Jurkat, Clone E6-1 (cell line): ENCODE measurements at places on chromosomes 5 and 9.

DNA sequence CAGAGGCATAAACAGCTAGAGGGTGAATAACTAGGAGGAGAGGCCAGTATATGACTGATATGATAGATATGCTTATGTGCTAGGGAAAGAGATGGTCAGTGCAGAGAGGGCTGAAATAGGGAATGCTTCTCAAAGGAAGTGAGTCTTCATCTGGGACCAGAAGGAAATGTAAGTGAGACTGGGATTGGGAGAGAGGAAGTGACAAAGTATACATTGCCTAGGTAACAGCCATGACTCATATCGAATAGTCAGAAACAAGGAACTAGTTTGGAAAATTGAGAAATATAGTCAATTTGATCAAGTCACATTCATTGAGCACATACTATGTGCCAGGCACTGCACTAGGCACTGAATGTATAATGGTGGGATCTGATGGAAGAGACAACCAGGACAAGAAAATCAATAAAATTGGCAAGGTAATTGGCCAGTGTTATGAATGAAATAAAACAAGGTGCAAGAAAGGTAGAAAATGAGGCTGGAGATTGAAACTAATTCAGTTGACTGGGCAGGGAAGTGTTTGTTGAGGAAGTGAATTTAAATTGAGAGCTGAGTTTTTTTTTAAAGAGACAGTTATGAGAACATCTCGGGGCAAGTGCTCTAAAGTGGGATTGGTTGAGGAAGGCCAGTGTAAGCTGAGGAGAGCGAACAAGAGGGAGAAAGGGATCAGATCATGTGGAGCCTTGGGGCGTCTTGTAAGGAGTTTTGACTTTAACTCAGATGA is 4.3 kb downstream of the ERAP2 start:
- no peak for DNase-seq

DNA sequence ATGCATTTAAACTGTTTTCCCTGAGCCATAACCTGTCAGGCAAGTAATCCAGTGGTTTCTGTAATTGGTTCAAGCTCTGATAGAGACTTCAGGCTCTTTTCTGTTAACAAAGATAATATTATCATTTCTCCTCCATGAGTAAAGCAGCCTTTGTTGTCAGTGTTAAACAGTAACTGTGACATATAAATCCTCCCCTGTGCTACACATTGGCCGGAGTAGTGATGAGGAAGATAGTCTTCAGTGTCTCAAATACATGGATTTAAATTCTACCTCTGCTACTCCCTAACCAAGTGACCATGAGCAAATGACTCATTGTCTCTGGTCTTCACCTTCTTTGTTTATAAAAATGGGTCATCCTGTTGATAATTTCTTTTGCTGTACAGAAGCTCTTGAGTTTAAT is 615.5 kb upstream of the CHD1 start:
- no peak for DNase-seq

DNA sequence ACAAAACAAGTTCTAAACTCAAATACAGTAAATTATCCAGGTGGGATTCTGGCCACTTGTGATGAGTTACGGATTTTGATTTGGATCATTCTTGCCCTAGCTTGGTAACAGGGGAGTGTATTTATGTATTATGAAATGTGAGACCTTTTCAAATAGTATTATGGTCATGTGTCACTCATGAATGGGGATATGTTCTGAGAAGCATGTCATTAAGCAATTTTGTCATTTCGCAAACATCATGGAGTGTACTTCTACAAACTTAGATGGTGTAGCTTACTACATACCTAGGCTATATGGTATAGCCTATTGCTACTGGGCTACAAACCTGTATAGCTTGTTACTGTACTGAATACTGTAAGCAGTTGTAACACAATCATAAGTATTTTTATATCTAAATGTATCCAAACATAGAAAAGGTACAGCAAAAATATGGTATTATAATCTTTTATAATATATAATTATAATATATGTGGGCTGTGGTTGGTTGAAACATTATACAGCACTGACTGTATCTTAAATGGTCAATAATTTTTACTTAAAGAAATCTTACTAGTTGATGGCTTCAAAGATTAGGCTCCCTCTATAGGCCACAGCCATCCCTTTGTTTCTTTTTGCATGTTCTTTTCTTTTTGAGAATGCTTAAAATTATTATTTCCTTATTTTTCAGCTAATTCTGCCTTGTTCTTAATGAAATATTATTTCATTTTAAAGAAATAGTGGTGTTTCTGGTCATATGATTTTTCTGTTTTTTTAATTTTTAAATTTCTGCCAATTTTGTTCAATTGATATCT is 128.4 kb downstream of the MAST4 start:
- DNase-seq, result no peak

DNA sequence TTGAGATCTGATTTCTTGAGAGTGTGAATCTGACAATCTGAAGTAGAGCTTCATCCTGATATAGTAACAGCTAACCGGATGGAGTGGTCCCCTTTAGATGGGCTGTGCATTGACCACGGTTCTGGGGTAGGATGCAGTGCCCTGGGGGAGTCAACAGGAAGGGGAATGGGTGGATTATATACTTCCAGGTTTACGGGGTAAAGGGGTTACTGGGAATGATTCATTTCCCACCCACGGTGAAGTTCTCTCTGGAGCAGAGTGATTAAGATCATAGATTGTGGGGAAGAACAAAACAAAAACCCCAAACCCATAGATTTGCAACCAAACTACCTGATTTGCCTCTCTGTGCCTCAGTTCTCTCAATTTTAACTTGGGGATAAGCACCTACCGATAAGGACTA is 1.5 kb upstream of the B4GALT7 start:
- no peak for DNase-seq

- DNase-seq, result no peak
Observed at GRCh38 chr9:111896942-111897600, 457 bp downstream of the UGCG start.

GRCh38 chr5:138230981-138231589 is 18.0 kb upstream of the CDC23 start:
- no peak for DNase-seq

DNA sequence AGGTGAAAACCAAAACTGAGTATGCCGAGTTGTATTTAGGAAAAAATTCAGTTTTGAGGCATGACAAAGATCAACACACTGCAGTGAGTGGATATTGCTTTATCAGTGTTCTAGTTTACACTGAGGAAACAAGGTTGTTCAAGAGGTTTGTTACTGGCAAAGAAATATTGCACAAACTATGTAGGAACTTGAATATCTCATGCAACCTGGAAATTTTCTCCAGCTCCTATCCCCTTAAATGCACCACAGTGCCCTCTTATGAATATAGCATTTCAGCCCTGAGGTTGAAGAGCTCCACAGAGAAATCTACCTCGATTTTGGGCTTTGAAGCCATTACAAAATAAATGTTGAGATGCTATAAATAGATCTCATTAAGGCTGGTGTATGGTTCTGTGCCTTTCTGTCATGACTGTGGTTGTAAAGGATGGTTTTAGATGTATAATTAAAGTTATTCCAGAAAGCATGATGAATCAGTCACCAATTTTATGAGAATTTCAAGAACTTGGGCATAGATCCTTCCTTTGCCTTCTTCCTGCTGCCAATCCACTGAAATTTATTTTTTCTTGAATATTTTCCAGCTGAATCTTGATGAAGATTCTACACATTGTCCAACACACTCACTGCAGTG is 159.3 kb downstream of the SPATA31D1 start:
- DNase-seq, result no peak

GRCh38 chr9:130756037-130756436 is 62.5 kb downstream of the EXOSC2 start:
- DNase-seq, result no peak

- DNase-seq, result no peak
Observed at GRCh38 chr5:138369706-138370105, 17.2 kb downstream of the KDM3B start.
